ENCODE measurements at places on chromosomes 7 and 10.

DNA sequence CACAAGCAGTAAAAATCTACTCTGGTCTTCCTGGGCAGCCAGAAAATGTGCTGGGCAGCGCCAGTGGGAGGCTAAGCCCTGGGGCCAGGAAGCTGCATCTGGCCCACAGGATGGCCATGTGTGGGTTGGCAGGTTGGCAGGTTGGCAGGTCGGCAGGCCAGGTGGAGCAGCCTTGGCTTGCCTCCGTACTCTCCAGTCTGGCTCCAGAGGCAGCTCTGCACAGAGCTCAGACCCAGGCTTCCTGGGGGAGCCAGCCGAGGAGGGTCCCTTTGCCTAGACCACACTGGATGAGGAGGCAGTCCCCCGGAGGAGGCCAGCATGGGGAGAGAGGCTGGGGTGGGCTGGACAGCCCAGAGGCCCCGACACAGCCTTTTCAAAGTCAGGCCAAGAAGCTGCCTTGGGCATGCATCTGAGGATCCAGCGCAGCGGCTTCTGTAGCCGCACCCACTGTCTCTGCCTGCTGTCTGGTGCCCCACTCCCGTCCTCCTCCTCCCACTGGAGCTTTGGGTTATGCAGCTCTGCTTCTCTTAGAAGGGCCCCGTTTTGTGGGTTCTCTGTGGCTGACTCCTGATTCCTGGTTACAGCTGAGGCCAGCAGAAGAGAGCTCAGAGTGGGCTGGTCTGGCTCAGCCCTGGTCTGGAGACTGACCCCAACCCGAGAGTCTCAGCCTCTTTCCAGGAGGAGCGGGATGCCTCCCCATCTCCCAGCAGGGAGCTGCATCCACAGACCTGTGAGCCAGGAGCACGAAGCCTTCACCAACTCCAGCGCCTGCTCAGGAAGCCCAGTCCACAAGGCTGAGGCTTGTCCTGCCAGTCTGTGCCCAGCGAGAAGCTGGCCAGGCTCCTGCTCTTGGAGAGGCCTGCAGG is 44.6 kb downstream of the CFAP46 start:
- no peak for DNase-seq

DNA sequence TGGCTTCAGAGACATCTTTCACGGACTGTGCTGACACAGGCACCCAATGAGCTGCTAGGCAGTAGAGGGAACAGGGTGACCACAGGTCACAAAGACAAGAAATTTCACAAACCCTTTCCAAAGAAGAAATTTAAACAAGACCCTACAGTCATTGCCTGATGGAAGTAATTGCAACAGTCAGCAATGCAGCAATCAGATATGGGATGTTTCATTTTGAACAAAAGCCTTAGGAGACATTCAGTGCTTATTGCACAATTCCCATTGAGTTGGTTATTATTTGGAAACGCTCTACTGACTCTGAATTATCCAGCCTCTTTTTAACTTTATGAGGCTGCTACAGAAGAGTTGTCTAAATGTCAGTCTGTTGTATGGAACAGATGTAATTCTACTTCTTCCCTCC is 85.5 kb downstream of the ETV1 start:
- DNase-seq, result no peak

- DNase-seq, result no peak
These were observed 84.6 kb downstream of the KMT2C start for GRCh38 chr7:152351168-152351567.

DNA sequence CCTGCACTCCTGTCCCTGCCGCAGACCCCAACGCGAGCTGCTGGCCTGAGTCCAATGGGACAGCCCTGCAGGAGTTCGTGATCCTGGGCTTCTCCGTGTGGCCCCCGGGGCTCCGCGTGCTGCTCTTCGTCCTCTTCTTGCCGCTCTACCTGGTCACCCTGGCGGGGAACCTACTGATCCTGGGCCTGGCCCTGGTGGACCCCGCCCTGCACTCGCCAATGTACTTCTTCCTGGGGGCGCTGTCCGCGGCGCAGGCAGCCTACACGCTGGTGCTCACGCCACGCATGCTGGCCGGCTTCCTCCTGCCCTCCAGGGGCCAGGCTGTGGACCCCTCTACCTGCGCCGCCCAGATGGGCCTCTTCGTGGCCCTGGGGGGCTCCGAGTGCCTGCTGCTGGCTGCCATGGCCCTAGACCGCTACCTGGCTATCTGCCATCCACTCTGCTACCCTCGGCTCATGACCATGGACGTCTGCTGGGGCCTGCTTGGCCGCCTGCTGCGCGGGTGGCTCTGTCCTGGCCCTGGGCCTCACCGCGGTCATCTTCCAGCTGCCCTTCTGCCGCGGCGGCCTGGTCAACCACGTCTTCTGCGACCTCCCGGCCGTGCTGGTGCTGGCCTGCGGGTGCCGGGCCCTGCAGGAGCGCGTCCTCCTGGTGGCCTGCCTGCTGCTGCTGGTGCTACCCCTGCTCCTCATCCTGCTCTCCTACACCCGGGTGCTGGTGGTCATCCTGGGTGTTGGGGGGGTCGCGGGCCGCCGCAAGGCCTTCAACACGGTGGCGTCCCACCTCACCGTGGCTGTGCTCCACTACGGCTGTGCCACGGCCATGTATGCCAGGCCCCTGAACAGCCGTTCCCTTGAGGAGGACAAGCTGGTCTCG is 71.7 kb downstream of the RBAK start:
- DNase-seq, result no peak

- DNase-seq, result no peak
These were observed 60.3 kb downstream of the COBL start for GRCh38 chr7:51256209-51256781.

DNA sequence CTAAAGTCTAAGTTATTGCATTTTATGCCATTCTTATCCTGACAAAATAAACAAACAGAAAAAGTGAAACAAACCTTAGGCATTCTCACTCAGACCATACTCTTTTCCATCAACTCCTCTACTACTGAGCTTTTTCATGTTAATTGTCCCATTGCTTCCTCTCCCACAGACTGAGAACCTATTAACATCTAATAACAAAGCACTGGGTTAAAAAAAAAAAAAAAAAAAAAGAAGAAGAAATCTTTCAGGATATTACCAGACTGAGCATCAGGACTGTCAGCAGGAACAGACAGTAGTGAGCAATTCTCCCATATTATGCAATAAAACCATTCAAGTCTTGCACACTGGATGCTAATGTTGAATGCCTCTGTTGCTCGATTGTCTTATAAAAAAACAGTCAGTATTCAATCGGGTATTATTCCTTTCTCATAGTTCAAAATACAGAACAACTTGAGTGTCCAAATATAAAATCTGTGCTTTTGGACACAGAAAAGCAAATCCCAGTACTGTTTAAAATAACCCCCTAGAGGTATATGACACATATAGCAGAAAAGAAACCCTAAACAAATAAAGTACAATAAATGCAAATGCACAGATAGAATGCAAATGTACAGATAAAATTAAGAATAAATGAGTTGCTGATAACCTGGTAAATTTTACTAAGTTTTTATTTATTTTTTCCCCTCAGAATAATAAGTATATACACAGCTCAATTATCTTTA is 531.3 kb upstream of the LRRTM3 start:
- no peak for DNase-seq

DNA sequence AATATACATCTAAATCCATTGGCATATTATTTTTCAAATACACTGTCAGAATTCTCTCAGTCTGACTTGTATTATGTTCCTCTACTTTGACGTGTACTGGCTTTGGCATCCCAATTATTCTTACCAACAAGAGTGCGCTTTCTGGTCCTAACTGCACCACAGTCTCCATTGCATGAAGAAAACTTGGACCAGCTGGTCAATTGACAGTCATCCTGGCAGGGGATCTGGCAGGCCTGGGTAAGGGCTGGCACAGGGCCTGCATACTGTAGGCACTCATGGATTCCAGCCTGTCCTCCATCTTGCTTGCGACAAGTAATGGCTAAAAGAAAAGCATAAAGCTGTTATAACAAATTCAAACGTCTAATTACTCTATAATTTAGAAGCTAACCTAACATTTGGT is 384.9 kb downstream of the THSD7A start:
- no peak for DNase-seq

- no peak for DNase-seq
These were observed 383.3 kb downstream of the INHBA start for GRCh38 chr7:41319581-41319980.

DNA sequence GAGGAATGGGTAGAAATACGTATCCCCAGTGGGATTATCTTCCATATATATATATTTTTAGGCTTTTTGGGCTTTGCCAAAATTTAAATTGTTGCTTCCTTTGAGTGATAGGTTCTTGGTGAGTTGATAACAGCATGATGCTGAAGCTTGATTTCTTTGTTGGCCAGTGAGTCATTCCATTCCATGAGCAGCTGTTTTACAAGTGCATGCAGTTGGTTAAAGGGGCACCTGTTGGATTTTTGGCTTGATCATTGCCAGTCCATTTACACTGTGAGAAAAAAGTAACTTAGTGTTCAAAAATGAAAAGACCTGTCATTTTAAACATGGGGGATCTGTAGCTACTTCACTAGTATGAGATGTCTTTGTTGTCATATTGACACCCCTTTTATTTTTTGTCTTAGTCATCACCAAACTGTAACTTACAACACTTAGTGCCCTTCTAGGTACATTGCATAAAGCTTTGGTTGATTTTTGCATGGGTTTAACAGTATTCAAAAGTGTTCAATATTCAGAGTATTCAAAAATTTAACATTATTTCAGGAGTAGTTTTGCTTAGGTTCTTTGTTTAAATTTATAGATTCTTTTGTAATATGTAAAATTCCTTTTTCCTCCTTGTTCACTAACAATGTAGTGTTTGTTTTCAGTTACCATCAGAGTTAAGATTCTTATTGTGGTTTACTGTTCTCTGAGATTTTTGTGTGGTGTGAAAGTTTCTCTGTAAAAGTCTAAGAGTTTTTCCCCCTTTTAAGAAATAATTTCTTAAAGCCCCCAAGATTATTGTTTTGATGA is 8.8 kb downstream of the AKAP9 start:
- no peak for DNase-seq

- DNase-seq, result no peak
These were observed 272.0 kb downstream of the BAMBI start for GRCh38 chr10:28949005-28950004.

- DNase-seq, result no peak
These were observed 17.7 kb upstream of the OPALIN start for GRCh38 chr10:96376483-96376882.

GRCh38 chr10:47318706-47319105 is 3.5 kb upstream of the GDF2 start:
- DNase-seq, result no peak

GRCh38 chr7:68868978-68869377 is 729.3 kb upstream of the AUTS2 start:
- no peak for DNase-seq

DNA sequence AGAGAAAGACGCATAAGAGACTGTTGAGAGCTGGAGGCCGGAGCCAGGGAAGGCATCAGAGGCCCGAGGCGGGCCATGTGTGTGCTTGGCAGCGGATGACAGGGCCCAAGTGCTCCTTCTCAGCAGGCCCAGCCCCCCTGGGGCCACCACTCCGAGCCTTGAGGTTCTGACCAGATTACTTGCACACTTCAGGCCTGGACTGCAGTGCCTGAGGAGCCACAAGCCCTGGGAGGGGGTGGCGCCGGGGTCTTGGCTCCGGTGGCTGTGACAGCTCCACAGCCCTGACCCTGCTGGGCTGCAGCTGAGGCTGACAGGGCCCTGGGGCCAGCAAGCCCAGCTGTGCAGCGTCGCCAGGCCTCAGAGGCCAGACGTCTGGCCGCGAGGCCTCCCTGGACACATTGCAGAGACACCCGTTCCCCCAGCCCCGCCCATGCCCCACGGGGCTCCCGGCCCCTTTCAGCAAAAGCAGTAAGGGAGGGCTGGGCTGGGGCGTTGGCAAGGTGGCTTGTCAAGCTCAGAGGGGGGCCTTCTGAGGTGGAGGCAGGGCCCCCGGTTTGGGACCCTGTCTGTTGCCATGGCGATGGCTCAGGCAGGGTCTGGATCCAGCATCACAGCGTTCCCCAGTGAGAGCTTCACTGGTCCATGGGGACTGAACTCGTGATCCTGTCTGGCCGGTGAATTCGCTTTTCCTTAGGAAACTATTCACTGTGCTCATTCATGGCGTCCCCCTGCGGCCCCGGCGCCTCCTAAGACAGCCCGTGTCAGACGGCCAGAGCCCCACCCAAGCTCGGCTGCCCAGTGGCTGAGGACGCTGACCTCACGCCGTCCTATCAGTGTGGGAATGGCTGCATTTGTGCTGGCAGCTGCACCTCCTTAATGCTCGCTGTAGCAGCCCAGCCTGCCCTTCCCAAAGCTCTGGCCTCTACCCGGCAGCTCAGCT is 5.7 kb downstream of the ELN start:
- no peak for DNase-seq

- DNase-seq, result no peak
These were observed 124.3 kb downstream of the CUX1 start for GRCh38 chr7:101941481-101942383.

GRCh38 chr10:15118615-15119014 is 21.5 kb downstream of the RPP38 start:
- DNase-seq, result no peak

DNA sequence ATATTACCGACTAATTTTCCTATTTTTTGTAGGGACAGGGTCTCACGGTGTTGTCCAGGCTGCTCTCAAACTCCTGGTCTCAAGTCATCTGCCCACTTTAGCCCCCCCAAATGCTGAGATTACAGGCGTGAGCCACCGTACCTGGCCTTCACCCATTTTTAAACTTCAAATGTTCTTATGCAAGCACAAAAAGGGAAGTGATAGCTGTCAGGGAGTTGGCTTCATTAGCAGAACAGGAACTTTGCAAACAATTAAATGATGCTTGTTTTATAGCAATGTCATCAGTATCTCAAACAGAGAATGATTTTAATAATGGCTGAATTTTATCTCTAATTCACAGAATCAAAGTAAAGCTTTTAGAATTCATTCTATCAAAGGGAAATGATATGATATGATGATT is 49.8 kb upstream of the FAM171A1 start:
- no peak for DNase-seq

- DNase-seq, result no peak
These were observed 44.2 kb downstream of the CAMK2B start for GRCh38 chr7:44280993-44281721.

DNA sequence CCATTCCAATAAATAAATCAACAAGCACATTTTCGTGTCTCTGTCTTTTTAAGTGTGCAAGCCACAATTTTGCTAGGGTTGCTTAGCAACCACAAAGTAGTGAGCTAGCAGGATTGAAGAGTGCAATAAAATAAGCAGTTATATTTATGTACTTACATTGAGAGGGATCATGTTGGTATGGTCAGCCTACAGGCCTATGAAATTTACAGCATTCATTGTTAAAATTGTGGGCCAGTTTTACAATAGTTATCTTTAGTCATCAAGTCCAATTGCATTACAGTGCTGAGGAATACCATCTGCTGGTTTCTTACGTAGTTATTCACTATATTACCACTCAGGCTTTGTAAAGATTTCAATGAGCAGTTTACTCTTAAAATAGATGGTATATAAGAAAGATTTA is 192.5 kb upstream of the POT1 start:
- DNase-seq, result no peak

DNA sequence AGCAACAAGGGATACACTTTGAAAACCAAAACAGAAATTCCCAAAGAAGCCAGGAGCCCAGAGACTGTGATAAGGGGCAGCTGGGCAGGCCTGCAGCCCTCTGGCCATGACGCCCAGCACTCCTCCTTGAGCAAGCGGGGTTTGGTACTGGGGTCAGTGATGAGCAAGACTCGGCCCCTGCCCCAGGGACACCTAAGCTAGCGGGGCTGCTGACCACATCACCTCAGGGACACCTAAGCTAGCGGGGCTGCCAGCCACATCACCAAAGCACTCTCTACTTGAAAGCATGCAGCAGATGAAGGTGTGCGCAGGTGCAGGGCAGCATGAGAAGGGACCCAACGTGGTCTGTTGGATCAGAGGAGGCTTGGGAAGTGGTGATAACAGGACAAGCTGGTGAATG is 108.0 kb upstream of the PPP2R2D start:
- DNase-seq, result no peak

- DNase-seq, result no peak
These were observed 152.5 kb upstream of the CHST15 start for GRCh38 chr10:124245806-124246440.

Measured in T1000 (cell line).